HEK293T (cell line): ENCODE measurements at places on chromosomes 7 and 10.
A peak's percentile ranks its signal among the peaks of the same experiment; 100 is the strongest.

DNA sequence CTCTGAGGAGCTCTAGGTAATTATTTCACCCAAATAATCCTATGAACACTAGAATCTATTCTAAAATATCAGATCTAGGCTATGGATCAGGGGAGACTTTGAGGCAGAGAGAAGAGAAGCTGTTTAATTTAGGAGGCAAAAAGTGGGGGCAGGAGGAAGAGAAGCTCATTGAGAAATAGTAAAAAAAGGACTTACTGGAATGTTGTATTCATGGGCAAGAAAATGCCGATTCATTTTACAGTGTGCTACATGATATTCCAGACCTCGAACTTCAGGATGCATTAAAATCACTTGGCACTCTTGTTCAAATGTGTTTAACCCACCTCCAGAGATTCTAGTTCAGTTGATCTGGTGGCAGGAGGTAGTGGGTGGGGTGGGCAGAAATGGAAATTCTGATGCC, 109.5 kb upstream of the ITGB1 start:
- no peak for DNase-seq

DNA sequence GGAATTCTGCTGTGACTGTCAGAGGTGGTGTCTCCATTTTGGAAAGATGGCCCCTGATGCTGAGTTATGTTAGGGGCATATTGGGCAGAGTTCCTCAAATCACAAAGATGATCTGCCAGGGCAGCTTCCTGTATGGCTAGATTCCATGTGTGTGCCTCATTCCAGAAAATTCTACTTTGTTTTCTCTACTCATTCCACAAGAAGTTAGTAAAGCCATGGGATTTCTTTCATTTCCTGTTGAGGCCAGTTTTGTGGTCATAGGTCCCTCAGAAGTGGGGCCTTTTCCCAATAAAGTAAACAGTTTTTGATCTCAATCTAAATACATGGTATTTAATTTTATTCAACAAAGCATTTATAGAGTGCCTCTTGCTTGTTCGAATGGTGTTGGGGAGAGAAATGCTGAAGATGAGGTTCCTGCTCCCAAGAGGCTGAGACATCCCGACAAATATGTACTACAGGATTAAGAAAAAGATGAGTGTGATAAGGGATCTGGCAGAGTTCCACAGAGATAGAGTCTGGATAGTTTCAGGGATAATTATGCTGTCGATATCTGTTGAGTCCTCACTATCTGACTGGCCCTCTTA, 33.0 kb downstream of the MINDY4 start:
- DNase-seq = no peak

- DNase-seq = no peak
Measured at GRCh38 chr10:34335960-34336690, 479.0 kb downstream of the PARD3 start.

- no peak for DNase-seq
Measured at GRCh38 chr10:77030974-77031373, 606.6 kb downstream of the KCNMA1 start.

- DNase-seq = no peak
Measured at GRCh38 chr10:61279400-61279799, 173.8 kb downstream of the TMEM26 start.

- peak; percentile 28 for DNase-seq
Measured at GRCh38 chr10:94546049-94546900, 687 bp downstream of the HELLS start.

- no peak for DNase-seq
Measured at GRCh38 chr10:51698473-51699063, 827 bp downstream of the CSTF2T start.
